ENCODE measurements at places on chromosomes 3 and 15.

- DNase-seq: no peak
Observed at GRCh38 chr15:68612979-68613740, 34.4 kb downstream of the CORO2B start.

GRCh38 chr3:188943591-188943990 is 228.2 kb upstream of the TPRG1 start:
- no peak for DNase-seq

DNA sequence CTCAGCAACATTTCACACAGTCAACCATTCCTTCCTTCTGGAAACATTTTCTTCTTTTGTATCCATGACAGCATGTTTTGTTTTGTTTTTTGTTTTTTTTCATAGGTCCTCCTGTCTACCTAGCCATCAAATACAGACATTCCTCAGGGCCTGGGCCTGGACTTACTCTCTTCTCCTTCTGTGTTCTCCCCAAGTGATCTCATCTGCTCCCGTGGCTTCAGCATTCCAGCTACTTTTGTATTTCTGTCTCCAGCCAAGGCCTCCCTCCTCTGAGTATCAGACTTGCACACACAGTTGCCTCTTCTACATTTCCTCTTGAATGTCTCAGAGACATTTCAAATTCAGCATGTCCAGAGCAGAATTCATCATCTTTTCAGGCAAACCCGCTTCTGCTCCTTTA is 82.4 kb downstream of the HCN4 start:
- DNase-seq: peak; percentile 11

- no peak for DNase-seq
Observed at GRCh38 chr15:35329521-35329961, 216.4 kb downstream of the DPH6 start.

- no peak for DNase-seq
Observed at GRCh38 chr15:41001524-41002214, 48.4 kb downstream of the CHAC1 start.

DNA sequence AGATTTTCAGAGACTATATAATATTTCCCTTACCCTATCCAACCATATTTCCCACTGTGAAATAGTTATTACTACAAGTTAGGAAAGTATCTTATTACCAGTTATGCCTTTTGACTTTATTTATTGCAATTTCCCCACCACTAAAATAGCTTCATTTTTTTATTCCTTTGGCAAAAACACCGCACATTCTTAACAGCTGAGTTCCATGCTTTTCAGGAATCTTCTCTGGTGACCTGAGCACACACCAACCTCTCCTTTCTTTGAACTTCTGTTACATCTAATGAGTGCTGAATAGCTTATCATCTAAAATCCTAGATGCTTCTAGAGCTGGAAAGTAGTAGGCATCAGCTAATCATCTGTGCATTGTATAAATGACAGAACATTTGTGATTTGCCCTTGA is 99.1 kb downstream of the UBE2E2 start:
- no peak for DNase-seq
